ENCODE measurements at places on chromosomes 2 and 18.

DNA sequence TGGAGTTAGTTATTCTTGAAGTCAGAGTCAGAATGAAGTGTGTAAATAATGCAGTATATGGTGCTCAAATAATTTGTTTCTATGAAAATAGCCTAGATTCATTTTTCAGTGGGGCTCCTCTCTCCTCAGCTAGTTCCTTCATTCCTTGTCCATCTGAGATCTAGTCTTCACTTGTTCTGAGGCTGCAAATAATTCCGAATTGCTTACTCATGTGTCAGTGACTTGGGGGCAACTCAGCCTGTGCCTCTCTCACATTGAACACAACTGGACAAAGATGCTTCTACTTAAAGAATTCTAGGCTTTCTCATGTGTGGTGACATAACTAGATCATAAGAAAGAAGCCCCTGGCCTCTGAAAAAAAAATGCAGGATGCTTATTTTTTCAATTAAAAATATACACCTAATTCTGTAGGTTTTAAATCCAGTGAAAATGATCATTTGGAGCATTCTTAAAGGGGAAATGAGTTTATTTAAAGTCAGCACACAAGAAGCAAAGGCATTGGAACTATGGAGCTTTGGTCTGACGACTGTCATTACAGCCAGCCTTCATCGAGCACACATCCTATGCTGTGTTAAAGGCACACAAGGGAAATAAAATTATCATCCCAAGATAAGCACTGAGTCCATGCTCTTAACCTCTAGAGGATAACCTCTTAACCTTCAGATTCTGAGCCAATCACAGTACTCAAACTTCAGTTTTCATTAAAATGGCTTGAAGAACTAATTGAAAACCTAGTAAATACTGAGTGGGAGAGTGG is 24.8 kb upstream of the SCN7A start:
- DNase-seq, result no peak

DNA sequence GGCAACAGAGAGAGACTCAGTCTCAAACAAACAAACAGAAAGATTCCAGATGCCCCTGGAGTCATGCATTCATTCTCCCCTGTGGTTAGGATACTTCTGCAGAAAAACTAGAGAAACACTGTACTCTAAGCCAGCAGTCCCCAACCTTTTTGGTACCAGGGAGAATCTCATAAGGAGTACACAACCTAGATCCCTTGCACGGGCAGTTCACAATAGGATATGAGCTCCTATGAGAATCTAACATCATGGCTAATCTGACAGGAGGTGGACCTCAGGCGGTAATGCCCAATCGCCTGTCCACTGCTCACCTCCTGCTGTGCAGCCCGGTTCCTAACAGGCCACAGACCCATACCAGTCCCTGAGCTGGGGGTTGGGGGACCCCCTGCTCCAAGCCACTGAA is 18.3 kb downstream of the PSME4 start:
- DNase-seq, result no peak

GRCh38 chr18:23421277-23421676 is 31.8 kb upstream of the RIOK3 start:
- no peak for DNase-seq

DNA sequence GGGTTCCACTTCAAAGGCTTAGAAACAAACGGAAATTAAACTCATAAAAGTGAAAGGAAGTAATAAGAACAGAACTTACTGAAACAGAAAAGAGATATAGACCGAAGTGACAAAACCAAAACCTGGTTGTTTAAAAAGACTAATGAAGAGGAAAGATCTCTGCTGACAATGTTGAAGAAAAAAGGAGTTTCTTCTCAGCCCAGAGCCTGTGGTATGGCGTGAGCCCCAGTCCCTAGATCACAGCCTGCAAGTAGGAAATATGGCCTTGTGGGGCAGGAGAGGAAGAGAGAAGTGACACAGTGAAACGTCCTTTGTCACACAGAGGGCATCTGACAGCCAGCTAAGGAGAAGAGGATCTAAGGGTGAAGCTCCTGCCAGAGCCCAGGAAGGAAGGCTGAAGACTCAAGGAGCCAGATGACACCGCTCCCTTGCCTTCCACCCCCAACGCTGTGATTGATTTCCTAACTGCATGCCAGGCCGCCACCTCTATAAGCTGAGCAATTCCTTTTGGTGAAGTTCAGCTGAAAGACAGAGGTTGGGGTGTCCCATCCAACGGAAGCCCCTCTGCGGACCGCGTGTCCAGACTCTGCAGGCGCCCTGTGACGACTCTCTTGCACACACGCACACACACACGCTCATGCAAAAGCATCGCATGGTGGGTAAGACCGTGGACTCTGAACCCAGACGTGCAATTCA is 141.1 kb downstream of the HDAC4 start:
- no peak for DNase-seq

DNA sequence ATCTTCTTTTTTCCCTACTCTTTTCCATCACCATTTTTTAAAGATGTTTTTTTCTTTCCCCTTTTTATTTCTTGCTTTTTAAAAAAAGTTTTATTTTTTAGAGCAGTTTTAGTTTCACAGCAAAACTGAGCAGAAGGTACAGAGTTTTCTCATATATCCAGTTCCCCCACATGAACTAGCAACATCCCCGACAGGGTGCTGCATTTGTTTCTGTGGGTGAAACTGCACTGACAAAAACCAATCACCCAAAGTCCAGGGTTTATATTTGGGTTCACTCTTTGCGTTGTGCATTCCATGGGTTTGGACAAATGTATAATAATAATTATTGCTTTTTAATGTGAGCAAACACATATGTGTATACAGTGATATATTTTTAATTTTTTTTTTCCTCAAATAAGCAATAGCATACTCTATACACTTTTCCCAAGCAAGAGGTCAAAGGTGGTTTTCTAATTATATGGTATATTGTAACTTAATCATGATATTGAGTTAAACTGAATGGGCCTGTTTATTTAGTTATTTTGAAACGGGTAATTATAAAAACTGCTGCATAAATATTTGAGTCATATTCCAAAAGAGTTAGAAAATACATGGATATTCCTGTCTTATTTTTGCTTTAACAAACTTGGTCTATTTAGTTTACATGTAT is 50.3 kb downstream of the NCK2 start:
- no peak for DNase-seq

DNA sequence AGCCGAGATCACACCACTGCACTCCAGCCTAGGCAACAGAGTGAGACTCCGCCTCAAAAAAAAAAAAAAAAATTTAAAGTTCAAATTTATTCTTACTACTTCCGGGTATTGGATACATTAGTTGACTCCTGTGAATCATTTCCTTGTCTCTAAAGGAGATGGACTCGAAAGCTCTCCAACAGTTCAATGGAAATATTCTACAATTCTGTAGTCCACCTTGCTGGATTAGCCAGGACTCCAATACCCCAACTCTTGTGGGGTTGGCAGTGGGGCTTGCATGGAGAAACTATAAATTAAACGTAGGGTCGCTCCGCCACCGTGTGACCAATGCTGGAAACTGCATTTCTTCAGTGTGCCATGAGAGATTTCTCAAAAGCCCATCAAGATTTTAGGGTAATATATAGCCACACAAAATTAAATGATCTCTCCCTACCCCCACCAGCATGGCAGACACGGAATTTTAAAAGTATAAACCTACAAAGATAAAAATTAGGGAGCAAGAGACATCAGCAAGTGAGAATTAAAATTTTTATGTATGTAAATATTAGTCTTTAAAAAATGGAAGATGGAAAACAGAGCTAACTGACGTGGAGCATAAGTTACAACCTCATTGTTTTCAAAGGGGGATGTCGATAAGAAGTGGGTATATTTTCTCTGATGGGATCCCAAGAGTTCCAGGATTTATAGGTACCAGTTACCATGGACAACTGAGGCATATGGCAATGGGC is 27.8 kb upstream of the GAREM2 start:
- peak; percentile 36 for DNase-seq

DNA sequence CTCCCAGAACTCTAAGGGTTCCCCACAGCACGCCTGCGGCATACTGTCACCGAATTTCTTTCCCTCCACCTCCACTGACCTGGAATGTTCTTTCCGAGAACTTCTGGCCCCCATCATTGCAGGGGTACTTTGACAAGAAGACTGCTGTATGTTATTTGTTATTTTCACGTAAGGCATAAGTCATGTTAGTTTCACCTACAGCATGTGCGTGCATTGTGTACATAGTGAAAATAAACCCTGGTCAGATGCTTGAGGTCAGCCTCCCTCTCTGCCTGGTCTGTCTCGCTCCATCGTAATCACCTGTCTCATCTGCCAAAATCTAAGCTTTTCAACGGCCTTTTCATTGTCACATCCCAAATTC is 4.1 kb downstream of the ABCG8 start:
- DNase-seq, result no peak

- no peak for DNase-seq
Measured at GRCh38 chr18:59655676-59656075, 41.5 kb downstream of the CCBE1 start.

DNA sequence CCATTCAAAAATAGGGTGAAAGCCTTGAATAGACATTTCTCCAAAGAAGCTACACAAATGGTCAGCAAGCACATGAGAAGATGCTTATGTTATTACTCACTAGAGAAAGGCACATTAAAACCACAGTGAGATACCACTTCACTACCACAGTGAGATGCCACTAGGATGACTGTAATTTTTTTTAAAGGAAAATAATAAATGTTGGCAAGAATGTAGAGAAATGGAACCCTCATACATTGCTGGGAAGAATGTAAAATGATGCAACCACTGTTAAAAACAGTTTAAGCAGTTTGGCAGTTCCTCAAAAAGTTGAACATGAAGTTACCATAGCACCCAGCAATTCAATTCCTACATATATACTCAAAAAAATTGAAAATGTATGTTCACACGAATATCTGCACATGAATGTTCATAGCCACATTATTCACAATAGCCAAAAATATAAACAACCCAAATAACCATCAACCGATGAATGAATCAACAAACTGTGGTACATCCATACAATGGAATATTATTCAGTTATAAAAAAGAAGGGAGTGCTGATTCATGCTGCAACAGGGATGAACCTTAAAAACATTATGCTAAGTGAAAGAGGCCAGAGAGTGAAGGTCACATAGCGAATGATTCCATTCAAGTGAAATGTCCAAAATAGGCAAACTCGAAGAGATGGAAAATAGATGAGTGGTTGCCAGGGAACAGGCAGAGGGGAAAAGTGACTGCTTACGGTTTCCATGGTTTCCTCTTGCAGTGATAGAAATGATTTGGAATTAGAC is 156.2 kb upstream of the NDUFV2 start:
- no peak for DNase-seq

DNA sequence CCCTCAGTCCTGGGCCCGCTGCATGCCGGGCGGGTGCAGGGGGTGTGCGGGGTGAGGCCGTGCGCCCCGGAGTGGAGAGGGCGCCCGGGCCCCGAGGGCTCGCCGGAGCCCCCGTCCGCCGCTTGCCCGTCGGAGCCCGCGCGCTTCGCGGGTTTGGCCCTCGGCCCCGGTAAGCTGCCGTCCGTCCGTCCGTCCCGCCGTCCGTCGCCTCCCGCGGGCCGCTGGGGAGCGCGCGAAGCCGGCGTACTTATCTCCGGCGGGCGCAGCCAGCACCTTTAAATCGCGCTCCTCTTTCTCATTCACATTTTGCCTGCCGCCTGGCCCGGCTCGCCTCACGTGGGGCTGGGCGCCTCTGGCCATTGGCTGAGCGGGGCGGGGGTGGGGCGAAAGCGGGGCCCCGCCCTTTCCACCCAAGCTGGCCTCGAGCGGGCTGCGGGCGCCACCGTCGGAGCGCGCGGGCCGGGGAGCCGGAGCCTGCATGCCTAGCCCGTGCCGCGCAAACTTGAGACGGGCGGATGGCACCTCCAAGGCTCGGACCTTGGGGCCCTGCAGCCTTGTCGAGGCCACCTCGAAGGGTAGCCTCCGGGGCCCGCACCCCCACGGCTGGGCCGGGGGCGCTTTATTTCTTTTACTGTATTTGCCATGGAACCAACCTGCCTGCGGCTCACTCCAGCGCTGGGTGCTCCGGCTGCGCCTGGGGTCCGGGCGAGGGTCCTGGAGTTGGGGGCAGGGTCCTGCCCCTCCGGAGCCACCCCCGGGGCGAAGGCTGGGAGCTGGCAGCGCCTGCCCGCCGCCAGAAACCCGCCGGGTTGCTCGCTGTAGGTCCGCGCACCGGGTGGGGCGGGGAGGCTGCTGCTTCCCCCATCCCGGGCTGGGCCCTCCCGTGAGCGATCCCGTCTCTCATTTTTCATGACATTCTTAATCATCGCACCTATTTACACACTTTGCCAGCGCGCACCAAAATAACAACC is at the start of gene GBX2:
GBX2 (minus strand) TSS at position 277 of the 971 bp plus-strand sequence. CDS start 415 bp downstream, outside the sequence.
- no peak for DNase-seq

GRCh38 chr2:105919191-105919811 is 174.6 kb downstream of the NCK2 start:
- no peak for DNase-seq

DNA sequence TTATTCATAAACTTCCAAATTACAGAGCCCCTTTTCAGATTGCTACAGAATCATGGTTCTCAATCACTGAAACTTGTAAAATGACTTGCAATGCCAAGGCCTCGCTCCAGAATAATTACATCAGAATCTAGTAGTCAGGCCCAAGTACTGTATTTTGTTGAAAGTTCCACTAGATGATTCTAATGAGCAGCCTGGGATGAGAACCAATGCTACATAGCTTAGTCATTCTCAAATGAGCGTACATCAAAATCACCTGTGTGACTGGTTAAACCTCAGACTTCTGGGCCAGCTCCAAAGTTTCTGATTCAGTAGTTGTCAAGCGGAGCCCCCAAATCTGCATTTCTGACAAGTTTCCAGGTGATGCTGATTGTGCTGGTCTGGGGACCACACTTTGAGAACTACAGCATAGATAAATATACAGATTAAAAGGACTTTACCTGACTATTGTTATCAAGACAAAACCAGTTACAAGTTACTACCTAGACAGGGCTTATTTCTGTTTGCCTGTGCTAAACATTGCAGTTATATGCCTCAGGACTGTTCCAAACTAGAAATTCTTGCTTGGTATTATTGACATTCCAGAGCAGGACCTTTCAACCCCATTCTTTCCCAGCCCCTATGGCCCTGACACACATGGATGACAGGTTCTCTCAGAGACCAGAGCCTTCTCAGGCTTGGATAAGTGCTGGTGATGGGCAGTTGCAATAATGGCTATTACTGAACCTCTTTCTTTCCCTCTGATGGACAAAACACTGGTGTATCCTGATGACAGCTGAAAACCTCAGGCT is 83.1 kb downstream of the UPP2 start:
- DNase-seq, result no peak

GRCh38 chr2:232982926-232983668 is 30.0 kb downstream of the NGEF start:
- no peak for DNase-seq

DNA sequence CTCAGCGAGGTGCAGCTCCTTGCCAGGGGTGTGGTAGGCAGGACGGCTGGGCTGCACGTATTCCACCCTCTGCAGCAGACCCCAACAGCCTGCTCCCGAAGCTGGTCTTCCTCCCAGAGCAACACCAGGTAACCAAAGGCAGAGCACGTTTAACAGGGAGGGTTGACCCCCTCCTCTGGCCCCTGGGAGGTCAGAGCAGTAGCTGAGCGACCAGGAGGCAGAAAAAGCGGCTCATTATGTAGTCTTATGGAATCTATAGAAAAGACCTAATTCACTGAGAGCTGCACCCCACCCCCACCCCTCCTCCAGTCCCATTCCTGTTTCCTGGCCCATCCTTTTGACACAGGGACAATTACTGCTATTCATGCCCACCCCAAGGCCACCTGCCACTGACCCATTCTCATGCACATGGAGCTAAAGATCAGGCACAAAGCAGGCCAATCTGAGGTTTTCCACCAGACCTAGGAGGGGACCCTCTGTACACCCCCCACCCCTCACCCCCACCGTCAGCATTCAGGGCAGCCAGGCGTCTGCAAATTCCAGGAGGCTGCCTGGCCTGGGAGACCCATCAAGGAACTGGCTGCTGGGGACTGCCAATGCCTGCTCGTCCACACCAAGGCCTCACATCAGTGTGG is 60.9 kb upstream of the FZD7 start:
- DNase-seq, result no peak

Measured in memory B cell (primary cell).